Fibroblast of the conjunctiva (primary cell): ENCODE measurements at places on chromosomes 16 and 17.

DNA sequence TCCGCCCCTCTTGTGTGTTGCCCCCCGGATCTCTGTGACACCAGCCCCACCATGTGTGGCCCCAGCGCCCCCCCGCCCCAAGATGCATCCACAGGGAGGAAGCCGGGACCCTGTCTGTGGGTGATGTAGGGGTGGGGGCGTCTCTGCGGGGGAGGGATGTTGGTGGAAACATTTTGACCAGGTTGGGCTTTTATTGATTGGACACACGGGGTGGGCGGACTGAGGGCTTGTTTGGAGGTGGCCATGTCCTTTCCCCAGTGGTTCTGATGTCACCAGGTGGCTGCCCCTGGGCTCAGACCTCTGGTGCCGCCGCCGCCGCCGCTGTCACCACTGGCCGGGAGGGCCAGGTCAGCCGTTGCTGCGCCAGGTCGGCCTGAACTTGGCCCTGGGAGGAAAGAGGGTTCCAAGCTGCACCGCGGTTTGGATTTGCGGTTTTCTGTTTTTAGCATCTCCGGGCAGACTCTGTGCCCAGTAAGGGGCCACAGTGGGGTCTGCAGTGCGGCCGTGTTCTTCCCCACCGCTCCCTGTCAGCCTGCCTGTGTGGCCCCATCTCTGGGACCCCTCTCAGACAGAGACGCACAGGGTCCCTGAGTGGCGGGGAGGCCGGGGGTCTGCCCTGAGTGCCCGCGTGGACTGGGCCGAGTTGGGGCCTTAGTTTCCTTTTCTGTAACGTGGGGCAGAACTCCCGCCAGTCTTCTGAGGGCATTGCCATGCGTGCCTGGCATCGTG is 19.8 kb downstream of the GSE1 start:
- DNase-seq: no peak

- DNase-seq: no peak
These were observed 354.0 kb upstream of the CCL2 start for GRCh38 chr17:33901085-33901484.

DNA sequence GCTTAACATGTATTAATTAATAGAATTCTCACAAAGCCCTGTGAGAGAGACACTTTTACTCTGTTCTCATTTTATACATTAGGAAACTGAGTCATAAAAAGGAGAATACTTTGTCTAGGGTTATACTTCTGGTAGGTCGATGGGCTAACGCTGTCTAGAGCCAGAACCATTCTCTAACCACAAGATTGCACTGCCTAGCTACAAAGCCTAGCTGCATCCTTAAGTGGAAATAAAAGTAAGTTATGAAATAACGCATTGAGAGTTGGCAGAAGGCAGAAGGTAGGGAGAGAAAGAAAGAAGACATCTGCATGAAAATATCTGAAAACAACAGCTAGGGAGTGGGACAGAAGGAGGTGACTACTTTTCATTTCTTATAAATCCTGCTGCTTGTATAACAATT is 33.2 kb downstream of the IRX6 start:
- no peak for DNase-seq

DNA sequence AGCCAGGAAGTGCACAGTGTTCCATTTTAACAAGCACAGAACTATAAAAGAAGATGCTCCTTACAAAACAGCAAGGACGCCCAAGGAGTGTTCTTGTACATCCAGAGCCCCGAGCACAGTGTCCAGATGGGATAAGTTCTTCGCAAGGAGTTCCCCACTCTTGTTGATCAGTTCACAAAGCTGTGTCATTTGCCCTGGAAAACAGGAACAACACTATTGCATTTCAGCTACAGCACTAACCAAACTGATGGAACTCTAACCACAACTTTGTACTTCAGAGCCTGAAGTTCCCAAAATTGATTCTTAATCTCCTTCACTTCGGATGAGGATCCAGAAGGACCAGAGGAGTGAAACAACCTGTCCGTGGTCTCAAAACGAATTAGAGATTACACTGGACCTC is 5.1 kb downstream of the COPS3 start:
- DNase-seq: no peak

DNA sequence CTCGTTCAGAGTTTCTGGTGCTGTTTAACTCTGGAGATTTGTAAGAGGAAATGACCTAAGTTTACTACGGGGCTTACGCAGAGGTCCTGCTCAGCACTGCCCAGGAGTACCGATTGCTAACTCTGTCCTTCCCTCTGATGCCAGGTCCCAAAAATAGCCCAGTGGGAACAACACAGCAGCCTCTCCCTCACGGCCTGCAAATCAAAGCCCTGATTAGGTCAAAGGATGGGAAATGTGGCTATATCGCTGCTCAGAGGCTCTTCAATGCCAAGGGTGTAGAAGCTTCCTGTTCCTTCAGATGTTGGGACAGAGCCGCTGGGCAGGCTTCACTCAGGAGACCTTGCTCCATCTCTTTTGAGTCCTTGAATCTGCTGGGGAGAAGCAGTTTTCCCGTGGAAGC is 174.2 kb upstream of the KCNJ16 start:
- DNase-seq: no peak

DNA sequence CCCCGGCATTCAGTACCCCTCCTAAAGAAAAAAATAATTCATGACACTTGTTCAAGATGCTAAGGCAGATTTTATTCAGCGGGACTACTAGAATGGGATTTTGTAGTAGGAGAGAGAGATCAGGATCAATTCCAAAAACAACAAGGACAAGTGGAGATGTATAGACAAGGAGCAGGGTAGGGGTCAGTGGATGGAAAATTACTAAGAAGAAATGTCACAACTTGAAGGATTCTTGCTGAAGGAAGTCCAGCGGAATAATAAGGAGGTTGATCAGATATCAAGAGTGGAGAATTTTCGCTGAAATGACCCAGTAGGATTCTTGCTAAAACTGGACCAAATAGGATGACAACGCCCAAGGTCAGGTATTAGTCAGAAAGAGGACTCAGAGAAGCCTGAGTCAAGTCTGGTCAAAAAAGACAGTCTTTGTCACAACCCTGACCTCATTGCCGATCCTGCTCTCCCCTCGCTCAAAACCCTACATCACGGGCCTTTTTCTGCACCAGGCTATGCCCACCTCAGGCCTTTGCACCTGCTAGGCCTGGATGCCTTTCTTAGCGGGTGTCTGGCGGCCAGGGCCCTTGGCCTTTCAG is 36.9 kb downstream of the MMD start:
- no peak for DNase-seq

DNA sequence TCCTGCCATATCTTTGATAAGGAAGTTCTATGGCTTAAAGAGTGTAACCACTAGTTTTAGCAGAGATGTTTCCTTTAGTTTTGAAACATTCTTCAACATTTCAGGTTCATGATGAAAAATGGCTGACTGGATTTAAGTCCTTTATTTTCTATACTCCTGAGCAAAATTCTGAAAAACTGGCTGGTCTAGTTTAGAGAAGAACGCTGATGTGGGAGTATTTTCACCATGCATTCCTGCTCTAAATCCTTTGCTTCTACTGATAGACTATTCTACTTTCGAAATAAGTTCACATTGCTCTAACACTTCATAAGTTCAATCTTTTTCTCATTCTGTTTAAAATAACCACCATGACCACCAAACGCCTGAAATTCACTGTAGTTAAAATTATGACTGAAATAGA is 281.9 kb downstream of the FTO start:
- no peak for DNase-seq

DNA sequence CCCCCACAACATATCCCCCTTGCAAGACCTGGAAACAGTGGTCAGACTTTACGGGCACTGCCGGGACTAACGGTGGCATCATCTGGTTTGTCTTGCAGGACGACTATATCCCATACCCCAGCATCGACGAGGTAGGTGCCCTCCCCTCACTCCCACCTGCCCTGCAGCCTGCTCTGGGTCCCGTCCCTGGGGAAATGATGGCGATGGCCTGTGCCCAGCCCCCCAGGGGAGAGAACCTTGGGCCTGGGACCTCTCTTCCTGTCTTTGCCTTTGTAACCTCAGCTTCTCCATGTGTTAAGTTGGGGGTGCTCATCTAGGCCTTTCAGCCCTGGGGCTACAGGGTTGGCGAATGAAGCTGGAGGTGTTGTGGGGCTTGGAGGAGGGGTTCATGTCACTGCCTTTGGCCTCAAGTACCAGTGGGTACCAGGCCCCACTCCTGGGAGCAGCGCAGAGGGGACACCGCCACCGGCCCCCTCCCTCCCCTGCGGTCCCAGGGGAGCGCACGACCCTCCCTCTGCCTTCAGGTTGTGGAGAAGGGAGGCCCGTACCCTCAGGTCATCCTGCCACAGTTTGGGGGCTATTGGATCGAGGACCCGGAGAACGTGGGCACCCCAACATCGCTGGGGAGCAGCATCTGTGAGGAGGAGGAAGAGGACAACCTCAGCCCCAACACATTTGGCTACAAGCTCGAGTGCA is 99.9 kb downstream of the OR1D5 start:
- DNase-seq: no peak

- peak; percentile 21 for DNase-seq
These were observed 184.4 kb upstream of the HS3ST3A1 start for GRCh38 chr17:13785981-13786598.

DNA sequence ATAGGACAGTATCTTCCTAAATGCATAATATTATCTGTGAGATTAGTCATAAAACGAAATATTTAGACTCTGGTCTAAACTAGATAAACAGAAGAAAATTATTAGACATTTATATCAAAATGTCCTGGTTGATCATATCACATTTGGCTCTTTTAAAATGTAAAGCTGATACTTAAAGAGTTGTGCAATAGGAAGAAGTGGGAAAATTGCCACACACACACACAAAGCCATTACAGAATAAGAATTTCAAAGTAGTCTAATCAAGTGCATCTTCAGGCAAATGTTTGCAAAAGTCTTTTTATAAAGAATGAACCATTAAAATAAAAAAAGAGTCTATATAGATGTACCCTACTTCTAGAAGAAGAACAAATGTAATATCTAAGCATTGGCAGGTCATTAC is 301.7 kb downstream of the KIF2B start:
- no peak for DNase-seq

- peak; percentile 37 for DNase-seq
These were observed 67.3 kb downstream of the OR1D5 start for GRCh38 chr17:2995886-2996809.

DNA sequence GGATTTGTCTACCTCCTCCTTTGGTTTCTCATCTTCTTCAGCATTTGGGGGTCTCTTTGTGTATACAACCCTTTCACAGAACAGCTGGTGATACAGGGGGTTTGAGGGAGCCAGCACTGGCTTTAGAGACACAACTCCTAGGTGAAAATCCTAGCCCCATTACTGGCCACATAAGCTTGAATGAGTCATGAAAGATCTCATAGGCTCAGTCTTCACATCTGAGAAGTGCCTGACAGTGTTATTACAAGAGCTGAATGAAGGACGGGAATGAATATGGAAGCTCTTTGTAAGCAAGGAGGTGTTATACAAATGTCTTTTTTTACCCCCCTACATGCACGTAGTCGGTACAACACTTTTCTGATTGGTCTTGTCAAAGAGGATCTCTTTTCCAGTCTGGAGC is 1.7 kb upstream of the B4GALNT2 start:
- DNase-seq: no peak

- DNase-seq: no peak
These were observed 3.4 kb upstream of the THUMPD1 start for GRCh38 chr16:20744922-20745440.

- no peak for DNase-seq
These were observed 15.5 kb downstream of the UTS2R start for GRCh38 chr17:82386881-82387704.

DNA sequence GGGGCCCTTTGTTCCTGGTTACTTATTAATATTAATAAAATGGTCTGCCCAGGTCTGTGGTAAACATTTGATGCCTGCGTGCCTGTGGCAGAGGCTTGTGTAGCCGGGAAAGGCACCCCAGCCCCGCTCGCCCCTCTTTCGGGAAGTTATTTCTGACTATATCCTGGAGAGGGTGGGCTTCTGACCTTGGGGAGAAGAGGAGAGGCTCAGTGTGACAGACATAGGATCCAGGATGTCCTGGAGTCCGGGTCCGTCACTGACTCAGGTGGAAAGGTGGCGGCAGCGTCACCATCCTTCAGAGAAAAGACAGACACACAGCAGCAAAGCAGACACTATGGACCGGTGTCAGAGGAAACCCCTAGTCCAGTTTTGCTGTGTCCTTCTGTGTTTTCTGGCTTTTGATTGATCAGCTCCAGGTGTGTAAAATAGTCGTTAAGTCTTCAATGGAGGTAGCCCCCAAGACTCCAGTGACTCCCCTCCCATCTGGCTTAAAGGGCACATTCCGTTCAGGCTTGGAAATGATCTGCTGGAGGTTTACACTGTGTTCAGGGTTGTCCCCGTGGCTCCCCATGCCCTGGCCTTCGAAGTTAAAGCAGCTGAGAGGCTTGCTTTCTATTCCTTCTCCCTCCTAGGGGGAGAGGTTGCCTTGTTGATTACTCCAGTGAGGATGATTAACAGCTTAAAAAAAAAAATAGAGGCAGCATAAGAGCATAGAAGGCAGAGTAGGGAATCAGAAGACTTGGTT is 81.6 kb downstream of the CCDC182 start:
- no peak for DNase-seq

- no peak for DNase-seq
These were observed 8.4 kb downstream of the FBRS start for GRCh38 chr16:30666681-30667080.

GRCh38 chr16:2953706-2954627 is 10.1 kb upstream of the KREMEN2 start:
- DNase-seq: no peak

GRCh38 chr16:69123910-69124309 is 8.5 kb downstream of the CHTF8 start:
- DNase-seq: peak; percentile 56

DNA sequence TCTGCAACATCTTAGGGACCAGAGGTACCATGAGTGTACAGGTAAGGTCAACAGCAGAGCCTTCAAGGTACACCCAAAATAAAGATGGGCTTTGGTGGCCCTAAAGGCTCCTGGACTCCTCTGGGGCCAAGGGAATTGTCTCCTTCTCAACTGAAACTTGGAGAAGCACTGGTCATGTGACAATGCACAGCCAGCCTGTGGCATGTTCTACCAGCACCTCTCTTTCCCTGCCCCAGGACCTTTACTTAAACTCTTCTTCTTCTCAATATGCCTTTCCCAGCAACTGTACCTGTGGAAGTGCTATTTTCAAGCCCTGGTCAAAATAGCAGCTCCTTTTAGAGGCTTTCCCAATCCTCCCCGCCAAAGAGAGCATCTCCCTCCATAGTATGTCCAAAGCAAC is 28.4 kb downstream of the PIPOX start:
- DNase-seq: no peak

DNA sequence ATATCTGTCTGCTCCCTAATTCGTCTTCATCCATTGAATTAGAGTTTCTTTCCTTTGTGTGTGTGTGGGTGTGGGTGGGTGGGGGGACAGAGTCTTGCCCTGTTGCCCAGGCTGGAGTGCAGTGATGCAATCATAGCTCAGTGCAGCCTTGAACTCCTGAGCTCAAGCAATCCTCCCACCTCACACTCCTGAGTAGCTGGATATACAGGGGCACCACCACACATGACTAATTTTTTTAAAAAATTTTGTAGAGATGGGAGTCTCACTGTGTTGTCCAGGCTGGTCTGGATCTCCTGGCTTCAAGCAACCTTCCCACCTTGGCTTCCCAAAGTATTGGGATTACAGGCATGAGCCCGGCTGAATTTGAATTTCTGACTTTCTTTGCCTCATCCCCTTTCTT is 34.5 kb upstream of the MED13 start:
- no peak for DNase-seq
